ENCODE measurements at places on chromosomes 4 and X.

DNA sequence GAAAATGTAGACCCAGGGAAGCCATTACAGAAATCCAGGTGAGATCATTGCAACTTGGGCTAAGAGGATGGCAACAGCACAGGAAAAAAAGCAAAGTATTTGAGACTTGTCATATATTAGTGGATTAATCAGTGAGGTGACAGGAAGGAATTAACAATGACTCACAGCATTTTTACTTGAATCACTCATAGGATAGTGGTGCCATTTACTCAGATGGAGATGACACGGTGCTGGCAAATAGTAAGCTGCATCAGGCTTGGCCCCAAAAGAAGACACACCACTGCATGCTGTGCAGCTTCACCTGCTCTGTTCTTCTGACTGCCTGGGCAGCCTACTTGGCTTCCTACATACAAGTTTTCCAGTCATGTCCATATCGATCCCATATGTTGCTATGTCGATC lies 144.8 kb downstream of the FRYL start:
- DNase-seq, result no peak

- DNase-seq, result no peak
Measured at GRCh38 chr4:169440446-169440845, 169.7 kb upstream of the SH3RF1 start.

DNA sequence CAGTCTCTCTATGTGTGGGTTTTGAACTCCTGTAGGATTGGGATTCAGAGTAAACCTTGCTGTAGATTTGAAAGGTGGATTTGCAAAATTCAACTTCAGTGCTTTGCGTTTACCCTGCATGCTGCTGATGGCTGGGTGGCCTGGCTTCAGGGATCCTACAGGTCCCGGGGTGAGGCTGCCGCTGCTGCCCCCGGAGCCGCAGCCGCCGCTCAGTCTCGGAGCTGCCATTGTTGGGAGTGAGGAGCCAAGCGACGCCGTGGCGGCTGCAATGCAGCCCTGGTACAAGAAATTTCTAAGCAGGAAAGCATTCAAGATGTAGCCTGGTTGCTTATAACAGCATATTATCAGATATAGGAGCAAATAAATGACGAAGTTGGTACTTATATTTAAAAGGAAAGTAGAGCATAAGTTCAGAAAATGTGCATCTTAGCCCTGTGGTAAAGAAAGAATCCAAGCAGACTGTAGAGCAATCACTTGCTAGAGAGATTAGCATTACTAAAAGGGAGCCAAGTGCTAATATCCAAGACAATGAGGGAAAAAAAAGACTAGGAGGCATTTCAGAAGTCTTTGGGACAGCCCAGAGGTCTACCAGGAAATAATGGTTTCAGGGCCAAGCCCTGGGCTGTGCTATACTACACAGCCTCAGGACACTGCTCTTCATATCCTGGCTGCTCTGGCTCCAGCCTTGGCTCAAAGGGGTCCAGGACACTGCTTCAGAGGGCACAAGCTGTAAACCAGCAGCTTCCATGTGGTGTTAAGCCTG lies 36.9 kb upstream of the CHIC1 start:
- DNase-seq, result no peak

DNA sequence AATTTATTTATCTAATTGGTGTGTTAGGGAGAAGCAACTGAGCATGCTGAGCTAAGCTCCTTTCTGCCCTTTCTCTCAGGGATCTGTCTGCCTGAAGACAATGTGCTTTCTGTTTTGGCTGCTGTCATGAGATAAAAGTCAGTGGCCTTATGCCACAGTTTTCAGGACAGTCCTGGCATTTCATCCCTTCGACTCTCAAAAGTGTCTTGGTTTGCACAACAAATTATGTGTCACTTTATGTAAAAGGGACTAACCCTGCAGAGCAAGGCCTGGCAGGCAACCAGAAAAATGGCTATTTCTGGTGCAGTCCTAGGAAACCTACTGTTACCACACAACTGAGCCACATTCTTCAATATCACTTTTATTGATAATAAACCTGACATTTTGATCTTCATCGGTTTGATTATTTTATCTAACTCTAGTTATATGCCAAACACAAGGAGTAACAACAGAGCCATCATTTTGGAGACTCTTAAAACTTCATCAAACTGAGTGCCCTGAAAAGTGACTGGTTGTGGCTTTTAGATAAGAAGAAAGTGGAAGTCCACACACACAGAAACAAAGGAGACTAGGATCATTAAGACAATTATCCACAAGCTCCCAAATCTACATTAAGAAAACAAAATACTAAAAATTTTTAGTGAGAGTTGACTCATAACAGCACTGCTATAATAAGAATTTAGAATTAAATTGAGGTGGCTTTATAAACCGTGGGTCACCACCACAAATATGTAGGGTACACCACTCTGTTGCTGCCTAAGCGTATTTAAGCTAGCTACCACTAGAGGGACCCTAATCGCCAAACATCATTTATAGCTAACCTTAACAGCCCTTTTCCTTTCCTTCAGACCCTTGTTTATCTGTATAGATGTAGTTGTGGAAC lies 95.9 kb upstream of the PTPN13 start:
- DNase-seq, result no peak

DNA sequence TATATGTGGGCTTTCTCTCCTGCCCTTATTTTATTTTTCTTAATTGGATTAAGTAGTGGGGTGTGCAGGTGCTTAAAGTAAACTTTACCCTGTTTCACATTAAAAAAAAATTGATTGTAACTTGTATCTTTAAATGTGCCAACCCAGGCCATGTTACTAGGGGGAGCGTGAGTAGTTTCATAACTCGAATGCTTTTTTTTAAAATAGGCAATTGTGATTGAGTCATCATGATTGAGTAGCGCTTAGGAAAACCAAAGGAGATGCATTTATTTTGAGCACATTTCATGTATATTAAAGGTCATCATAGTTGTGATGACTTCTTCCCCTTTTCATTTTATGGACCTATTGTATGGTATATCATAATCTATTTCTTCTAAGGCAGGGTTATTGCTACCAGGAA lies 32.2 kb downstream of the GPAT3 start:
- no peak for DNase-seq

DNA sequence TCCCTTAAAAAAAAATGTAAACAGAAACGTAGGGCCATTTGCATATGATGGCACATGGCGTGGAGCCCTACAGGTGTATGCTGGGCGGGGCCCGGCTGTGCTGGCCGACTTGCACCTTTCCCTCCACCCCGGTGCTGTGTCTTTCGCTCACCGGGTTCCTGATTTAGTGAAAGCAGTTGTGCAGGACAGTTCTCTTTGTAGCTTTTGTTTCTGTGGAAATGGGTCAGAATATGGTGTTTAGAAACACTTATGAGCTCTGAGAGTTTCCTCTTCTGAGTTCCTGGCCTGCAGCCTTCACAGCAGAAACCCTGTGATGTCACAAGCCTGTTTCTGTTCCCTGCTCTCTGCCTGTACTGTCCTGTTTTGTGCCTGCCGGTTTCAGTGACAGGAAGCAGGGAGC lies 22.5 kb upstream of the MSANTD1 start:
- no peak for DNase-seq

GRCh38 chrX:147072747-147073146 lies 258.2 kb upstream of the CXorf51A start:
- no peak for DNase-seq

DNA sequence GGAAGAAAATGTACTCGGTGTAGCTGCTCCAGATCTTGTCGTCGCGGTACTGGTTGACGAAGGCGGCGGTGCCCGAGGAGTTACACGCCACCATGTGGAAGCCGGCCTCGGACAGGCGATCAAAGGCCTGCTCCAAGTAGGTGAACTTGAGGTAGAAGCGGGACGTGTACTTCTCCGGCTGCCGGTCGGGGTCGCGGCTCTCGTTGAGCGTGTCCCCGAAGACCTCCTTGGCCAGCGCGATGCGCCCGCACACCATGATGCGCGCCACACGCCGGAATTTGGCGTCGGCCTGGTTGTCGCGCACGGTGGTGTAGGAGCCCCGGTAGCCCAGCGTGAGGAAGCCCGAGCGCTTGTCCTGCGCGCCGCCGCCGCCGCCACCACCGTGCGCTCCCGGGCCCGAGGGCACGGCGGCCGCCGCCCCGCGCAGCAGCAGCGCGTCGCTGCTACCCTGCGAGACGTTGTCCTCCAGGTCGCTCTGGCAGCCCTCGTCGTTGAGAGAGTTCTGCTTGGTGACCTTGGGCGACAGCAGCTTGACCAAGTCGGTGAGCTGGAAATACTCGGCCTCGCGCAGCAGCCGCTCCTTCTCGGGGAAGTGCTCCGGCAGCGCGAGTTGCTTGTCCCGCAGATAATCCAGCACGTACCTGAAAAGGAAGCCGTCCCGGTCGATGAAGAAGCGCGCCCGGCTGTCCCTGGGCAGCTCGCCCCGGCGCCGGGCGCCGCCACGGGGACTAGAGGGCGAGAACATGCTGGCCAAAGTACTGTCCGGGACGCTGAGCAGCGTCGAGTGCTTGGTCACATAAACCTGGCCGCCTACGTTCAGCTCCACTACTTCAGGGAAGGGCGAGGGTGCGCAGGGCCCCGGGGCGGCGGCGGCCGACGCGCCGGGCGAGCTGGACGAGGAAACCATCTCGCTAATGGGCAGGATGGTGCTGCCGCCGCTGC lies 775 bp downstream of the KCTD8 start:
- DNase-seq, result no peak

DNA sequence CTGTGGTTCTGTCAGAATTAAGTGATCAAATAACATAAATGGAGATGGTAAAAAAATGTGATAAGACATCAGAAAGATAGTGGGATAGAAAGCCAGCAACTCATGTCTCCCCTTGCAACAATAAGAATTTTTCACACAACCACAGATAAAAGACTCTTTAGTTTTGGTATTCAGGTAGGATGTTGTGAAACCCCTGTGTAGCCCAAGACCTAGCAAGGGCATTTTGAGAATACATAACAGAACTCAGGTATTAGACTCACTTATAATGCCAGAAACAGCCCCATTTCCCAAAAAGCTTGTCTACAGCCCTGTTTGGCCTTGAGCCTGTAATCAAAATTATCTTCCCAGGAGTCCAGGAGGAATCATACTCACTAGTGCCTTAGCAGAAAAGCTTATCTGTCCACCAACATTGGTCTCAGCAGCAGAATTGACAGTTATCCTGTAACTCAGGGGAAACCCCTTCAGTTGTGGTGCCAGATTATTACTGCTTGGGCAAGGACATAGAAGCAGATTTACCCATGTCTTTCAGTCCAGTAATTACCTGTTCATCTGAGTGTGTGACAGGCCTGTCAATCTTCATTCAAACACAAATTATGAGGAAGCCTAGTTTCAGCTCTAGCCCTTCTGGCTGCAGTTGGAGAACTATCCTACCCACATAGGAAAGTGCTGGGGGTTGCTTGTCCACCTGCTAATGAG lies 41.0 kb upstream of the UGT2B17 start:
- no peak for DNase-seq

- no peak for DNase-seq
Measured at GRCh38 chr4:91436556-91436955, 867.2 kb upstream of the GRID2 start.

DNA sequence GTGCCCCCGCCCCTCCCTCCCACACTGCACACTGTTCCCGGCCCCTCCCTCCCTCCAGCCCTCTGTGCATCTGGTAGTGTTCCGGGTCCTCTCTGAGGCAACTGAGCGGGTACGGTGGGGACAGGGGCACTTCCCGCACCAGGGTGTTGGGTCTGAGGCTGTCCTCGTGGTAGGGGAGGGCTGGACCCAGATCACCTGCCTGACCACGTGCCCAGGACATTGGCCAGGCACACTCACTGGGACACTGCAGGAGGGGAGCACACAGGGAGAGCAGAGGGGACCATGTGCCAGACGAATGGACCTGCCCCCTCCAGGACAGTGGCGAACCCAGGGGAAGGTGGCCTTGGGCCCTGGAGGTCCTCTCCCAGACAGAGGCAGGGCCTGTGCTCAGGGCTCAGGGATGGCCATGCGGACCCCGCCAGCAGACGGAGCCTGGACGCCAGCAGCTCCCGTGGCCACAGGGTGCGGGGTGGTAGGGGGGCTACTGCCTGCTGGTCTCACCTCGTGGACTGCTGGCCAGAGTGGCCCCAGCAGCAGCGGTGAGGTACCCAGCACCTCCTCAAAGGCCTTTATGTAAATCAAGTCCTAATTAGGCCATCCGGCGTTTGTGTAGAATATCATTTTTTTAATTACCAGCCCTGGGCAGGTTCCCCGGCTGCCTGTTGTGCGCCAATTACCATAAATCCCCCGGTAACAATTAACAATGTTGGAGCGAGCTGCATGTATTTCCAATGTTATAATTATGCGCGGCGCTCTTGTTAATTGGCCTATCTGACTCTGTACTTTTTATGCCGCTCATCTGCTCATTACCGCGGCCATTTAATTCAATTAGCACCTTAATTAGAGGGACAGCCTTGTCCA lies 106.9 kb downstream of the FAM53A start:
- DNase-seq, result no peak

DNA sequence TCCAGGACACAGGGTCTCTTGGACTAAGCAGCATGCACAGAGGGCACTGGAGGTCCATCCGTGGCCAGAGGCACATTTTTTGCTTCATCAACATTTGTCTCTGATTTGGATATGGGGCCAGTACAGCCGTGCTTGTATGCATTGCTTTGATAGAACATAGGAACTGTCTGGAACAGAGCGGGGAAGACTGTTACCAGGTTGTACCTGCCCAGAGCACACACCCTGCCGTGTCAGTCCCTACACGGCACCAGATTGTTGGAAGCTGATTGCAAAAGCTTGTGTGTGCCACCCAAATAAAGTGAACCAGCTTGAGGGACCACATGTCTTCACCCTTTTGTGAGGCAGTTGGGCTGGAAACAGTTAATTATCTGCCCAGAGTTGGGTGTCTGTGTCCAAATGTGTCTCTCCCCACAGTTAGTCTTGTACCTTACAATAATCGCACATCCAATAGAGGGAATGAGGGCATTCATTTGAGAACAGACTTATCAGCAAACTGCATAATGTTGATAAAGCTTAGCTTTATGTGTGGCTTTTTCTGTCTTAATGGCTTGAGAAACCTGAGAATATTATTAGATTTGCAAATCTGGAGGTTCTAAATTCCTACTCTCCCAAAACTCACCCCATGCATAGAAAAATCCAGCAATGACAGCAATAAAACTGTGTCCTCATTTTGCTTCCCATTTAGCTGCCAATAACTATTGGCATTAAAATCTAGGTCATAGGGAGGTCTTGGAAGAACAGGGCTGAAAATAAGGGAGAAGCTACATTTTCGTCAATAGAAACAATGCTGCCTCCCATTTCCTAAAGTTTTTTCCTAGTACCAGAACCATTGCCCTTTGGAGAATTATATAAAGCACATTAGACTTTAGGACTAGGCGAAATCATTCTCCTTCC lies 21.2 kb downstream of the KLF3 start:
- DNase-seq, result no peak

DNA sequence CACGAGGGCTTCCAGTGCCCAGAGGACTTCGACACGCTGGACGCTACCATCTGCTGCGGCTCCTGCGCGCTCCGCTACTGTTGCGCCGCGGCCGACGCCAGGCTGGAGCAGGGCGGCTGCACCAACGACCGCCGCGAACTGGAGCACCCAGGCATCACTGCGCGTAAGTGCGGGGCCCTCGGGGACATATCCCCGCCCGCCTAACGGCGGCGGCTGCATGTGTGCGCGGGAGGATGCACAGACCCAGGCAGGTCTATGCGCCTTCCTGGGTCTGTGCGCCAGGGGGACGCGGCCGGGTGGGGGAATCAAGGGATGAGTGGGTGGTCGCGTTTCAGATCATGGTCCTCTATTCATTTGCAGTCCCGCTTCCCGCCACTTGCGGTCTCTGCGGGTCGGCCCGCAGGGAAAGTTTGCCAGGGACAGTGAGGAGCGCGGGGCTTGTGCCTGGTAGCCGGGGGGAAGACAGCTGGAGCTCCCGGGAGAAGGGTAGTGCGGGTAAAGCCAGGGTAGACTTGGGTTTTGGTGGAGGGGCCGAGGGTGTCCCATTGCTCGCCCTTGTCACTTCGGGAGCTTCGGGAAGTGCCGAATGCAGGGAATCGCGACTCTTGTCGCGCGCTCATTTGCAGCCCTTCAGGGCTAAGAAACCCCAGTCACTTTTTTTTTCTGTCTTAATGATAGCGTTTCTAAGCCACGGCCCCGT lies 1.0 kb downstream of the SHISA3 start:
- no peak for DNase-seq
